ENCODE measurements at places on chromosomes 4 and X. TPM values are rescaled to one million over a fixed set of nuclear protein-coding genes. Genes with fewer than 3 reads are reported as not detected.

The ZFP92 gene
- total RNA-seq, result not detected

GRCh38 chr4:123037804-123038203 lies 115.4 kb upstream of the NUDT6 start:
- no peak for DNase-seq

GRCh38 chr4:109238746-109239145 lies 63.7 kb downstream of the COL25A1 start:
- no peak for DNase-seq

DNA sequence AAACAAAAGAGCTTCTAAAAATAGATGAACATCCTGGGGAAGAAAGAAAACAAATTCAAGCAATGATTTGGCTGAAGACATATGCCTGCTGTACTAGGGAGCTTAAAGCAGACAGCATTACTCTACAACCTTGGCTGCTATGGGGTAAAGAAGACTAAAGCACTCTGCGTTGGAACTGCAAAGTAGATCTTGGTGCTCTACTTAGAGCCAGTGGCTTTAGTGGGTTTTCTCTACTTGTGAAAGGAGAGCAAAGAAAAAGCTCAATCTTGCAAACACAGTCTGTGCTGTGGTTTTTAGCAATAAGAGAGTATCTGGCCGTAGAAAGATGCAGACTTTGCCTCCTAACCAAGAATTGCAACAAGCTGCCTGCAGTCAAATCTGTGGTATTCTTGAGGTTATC lies 334.7 kb upstream of the NDST3 start:
- no peak for DNase-seq
